HCEC 1CT (cell line): ENCODE measurements at places on chromosomes 7 and 10.

DNA sequence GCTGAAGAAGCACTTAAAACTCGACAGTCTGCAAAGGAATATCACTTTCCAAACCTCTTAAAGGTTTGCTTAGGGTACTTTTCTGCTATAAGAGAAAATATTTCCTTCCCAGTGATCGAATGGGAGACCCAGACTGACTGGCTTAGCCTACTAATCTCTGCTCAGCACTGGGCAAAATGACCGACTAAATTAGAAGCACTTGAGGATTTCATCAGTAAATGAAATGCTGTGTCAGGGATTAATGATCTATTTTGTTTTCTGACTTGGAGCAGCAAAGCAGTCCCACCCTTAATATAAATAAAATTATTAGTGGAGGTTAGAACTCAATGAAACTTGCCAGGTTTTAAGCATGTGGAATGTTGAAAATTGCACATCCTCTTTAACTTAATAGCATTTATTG lies 411.6 kb downstream of the NEBL start:
- no peak for DNase-seq

- no peak for DNase-seq
Observed at GRCh38 chr10:111277661-111278060, 200.8 kb downstream of the ADRA2A start.

DNA sequence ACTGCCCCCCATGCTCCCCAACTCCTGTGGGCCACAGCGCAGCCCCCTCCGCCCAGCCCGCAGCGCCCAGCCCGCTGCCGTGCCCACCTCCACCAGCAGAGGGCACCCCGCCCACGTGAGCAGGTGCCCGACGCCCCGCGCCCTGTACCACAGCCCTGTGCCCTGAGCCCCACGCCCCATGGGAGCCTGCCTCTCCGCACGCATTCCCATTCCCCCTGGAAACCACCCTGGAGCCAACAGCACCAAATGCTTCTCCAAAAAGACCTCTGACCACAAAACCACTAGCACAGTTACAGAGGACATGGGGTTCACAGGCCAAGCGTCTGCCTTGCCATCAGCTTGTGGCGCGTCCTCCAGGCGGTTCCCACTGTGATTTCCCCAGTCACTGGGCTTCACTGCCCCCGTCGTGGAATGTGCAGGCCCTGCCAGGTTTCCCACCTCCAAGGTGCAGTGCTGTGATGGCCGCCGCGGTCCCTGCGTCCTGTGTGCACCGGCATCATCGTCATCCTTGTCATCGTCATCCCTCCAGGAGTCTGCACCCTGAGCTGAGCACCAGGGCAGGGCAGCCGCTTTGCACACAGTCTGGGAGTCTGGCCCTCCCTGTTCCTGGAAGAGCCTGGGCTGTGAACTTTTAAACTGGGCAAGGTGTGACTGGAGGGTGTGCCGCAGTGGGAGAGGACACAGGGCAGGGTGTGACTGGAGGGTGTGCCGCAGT lies 61.7 kb downstream of the PWWP2B start:
- DNase-seq: no peak

DNA sequence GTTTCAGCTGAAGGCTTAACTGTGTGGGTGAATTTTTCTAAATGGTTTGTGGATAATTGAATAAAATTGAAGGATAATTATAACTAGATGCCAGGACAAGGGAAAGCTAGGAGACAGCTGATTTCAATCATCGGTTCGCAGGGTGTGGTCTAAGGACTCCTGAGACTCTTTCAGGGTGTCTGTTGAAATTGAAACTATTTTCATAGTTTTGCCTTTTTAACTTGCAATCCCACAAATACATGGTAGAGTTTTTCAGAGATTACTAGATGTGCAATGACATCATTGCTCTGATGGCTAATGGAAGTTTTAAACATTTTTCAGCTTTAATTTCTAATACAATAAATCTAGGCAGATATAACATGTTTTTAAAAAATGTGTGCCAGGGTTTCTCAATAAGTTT lies 18.5 kb downstream of the TRUB1 start:
- no peak for DNase-seq

- peak; percentile 75 for DNase-seq
Observed at GRCh38 chr7:92973974-92974373, 137.6 kb upstream of the CDK6 start.

DNA sequence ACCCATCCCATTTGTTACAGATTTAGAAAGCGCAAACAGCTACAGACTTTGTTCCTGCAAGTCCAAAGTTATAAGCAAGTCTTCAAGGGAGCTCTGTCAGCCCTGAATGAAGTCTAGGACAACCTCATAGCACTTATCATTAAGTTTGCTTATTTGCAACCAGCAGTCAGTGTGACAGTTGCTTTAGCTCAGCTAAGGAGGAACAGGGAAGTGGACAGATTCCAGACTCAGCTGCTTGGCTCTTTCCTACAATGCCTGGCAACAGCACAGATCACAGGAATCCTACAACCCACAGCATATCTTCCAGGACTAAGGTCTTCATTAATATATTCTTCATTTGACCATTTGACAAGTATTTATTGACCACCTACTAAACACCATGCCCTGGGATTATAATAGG lies 17.4 kb upstream of the KIF5B start:
- DNase-seq: no peak

- no peak for DNase-seq
Observed at GRCh38 chr7:73988197-73988596, 39.8 kb upstream of the ELN start.

- DNase-seq: no peak
Observed at GRCh38 chr10:37222046-37222445, 96.6 kb downstream of the ANKRD30A start.

DNA sequence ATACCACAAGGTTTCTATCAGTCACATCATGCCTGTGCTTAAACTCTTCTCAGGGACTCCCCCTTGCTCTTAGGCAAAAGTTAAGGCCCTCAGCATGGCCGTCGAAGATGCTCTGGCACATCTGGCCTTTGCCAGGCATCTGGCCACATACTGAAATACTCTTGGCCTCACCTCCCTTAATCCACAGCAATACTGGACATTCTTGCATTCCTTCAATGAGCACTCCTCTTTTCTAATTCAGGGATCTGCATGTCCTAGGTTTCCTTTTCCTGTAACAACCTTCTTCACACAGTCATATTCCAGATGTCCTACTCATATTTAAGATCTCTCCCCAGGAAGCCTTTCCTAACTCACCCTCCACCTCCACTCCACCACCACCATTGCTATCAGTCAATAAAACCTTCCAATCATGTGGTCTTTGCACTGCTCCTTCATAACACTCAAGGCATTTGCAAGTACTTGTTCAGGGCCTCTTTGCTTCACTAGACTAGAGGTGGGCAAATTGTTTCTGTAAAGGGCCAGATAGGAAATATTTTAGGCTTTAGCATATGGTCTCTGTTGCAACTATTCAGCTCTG lies 216.6 kb downstream of the KCNMA1 start:
- DNase-seq: no peak

GRCh38 chr7:141333459-141333858 lies 217.8 kb upstream of the AGK start:
- no peak for DNase-seq

DNA sequence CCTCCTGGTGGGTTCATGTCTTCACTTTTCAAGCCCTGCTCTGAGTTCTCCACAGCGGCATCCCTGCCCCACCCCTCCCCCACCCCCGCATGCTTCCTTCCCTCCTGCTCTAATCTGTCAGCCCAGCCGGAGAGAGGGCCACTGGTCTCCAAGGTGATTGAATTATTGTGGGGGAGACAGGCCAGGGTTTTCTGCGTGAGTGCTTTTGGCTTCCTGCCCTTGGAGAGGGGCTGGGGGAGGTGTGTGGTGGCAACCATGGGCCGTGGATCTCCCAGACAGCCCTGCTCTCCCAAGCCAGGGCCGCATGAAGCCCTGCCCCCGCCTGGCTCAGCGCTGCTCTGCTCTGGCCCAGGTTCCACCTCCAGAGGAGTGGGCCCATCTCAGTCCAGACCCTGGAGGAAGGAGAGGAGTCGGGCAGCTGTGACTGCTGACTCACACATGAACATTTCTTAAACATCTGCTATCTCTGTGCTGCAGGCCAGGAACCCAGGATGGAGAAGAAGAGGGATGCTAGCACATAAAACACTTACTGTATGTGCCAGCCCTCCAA lies 109.9 kb downstream of the ZMIZ1 start:
- DNase-seq: peak; percentile 63

DNA sequence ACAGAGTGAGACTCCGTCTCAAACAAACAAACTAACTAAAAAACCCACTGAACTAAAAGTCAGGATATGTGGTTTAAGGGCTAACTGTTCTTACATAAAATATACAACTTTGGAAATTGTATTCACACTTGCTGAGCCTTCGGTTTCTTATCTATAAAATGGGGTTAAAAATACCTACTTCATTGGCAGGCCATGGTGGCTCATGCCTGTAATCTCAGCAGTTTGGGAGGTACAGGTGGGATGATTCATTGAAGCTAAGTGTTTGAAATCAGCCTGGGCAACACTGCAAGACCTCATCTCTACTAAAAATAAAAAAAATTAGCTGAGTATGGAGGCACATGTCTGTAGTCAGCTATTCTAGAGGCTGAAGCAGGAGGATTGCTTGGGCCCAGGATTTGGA lies 115.4 kb upstream of the KLF6 start:
- no peak for DNase-seq

DNA sequence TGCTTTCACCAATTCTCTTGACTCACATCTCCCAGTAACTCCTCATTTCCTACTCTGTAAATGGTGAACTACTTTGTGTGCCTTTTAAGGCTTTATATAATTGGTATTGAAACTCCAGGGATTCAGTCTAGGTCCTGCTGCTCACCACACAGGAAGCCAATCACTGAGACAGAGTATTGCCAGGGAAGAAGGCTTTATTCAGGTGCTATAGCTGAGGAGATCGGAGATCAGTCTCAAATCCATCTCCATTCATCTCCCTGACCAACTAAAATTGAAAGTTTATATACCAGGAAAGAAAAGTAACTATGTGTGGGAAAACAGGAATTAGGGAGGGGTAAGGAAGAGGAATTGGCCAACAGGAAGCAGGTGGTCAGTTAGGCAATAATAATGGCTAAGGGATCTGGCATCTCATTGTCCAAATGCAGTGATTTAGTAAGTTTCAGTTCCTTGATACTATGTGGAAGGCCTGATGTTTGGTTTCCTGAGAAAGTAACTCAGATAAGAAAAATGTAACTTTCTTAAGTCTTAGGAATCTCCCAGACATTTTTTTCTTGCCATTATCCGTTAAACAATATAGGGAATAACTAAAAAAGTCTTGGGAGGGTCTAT lies 10.2 kb upstream of the SDHAF3 start:
- peak; percentile 32 for DNase-seq

DNA sequence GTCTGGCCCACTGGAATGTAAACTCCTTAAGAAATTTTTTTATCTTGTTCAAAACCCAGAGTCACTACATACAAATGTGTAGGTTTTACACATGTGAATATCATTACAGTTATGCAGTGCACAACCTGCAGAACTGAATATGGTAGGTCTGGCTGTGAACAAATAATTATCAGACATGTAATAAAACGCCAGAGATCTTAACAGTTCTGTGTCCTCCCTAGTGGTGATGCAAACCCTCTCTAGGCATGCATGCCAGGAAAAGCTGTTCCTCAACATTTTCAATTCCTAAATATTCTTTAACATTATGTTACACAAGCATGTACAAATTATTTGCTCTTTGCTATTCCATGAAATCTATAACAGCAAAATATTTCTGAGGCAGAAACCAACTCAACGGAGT lies 124.6 kb downstream of the IMMP2L start:
- no peak for DNase-seq

- no peak for DNase-seq
Observed at GRCh38 chr10:71128311-71128980, 83.9 kb upstream of the UNC5B start.

DNA sequence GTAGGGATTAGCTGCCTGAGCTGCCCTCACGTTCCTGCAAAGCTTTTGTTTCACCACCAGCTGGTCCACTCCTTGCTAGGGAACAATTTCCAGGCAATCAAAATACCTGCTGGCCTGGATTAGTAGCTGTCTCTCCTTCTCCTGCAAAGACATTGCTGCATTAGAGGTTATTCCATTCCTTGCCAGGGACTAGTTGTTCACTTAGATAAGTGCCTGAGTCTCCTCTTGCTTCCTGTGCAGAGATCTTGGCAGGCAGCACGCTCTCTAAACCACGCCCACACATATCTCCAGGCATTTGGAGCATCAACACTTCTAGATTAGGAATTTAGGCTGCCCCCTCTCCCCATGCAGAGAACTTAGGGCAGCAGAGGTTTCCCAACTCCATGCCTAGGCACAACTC lies 150.4 kb upstream of the SMIM30 start:
- DNase-seq: no peak

DNA sequence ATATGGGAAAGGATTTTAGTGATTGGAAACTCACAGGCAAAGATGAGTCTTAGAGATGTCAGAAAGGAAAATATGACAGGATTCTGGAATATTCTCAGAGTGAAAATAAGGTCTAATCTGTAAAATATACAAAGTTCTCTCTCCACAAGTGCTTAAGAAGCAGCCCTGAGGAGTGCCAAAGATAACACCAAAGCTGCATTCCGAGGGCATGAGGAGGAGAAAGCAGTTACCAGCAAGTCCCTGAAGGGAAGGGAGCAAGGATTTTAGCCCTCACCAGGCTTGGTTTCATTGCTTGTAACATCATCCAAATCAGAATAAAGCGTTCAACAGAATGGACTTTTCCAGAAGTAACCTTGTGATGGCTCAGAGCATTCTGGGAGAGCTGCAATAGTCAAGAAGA lies 31.4 kb upstream of the DLX6 start:
- no peak for DNase-seq

DNA sequence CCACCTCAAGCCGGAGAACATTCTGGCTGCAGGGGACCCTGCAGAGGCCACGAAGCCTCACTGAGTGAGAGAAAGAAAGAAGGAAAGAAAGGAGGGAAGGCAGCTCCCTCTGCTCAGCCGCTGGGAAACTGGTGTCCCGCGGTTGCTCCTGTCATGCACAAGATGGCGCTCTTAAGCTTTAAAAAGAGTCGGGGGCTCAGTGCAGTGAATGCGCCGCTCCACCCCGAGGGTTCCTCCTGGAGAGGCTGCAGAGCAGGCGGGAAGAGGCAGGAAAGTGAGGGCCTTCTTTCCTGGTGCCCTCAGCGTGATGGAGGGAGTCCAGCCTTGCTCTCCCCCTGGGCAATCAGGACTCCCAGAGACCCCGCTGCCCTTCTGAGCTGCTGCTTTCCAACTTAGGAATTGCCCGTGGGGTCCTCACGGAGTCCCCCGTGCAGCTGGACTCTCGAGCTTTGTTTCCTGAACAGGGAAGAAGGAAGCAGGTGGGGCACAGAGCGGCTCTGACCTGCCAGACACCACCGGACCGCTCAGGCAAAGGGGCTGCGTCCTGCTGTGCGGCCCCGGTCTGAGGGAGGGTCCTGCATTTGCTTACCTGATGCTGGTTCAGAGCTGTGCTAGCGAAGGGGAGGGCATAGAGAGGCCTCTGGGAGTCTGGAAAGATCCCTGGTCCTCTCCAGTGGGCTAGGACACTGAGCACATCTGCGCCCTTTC lies 141.9 kb upstream of the MKI67 start:
- DNase-seq: no peak

DNA sequence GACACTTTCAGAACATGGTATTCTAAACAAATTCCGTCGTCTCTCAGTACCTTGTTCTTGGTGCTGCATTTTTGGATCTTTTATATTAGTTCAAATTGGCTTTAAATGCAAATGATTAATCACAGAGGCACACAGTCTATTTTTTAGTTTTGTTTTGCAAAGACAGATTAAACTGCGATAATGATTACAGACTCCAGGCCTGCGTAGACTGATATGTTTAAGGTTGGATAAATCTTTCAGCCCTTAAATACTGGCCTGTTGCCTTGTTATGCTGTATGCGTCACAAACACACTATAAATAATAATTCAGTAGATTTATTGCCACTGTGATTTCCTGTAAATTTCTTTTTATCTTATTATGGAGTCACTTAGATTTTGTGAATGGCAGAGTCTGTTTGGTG lies 19.3 kb downstream of the CACNB2 start:
- DNase-seq: peak; percentile 44
